Left hindlimb (tissue), 1 donor: ENCODE measurements at places on chromosomes 1 and 21.

- DNase-seq = no peak
These were observed 32.9 kb upstream of the TTLL7 start for GRCh38 chr1:84031802-84032327.

- DNase-seq = no peak
These were observed 58.3 kb downstream of the SPSB1 start for GRCh38 chr1:9350960-9351359.

- DNase-seq = no peak
These were observed at the start of gene YOD1 for GRCh38 chr1:207051191-207051943. YOD1 (minus strand) TSS chr1:207051208; CDS start chr1:207051030, 178 bp downstream.

- DNase-seq = no peak
These were observed 88.2 kb downstream of the GABPA start for GRCh38 chr21:25822981-25823380.

DNA sequence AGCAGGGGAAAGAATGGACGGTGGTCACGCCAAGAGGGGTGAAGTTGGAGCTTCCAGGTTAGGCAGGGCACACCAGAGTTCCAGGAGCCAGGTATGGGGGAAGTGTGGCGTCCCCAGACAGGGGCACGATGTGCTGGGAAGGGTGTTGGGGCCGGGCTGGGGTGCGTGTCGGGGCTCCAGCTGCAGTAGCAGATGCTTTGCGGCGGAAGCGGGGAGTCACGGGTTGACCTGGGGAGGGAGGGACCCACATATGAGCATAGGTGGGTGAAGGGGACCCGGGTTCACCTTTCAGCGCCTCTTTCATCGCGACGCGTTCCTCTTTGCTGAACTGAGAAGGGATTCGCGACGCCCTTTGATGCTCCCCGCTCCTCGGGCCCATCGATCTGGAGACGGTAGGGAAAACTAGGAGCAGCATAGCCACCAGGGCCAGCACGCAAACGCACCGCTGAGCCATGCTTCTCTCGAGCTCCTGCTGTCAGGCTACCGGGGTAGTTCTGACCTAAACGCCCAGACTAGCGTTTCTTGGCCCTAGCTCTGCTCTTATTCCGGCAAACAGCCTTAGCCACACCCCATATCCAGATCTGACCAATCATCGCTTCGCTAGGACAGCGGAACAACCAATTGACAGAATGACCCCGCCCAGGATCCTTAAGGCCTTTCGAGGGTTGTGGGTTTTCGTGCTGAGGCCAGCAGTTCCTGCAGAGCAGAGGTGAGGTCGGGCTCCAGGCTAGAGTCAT, at the start of gene PM20D1:
TSS of gene PM20D1 (minus strand) at position 514 of the 737 bp plus-strand sequence. CDS start at position 454, 60 bp downstream.
- peak; percentile 70 for DNase-seq

DNA sequence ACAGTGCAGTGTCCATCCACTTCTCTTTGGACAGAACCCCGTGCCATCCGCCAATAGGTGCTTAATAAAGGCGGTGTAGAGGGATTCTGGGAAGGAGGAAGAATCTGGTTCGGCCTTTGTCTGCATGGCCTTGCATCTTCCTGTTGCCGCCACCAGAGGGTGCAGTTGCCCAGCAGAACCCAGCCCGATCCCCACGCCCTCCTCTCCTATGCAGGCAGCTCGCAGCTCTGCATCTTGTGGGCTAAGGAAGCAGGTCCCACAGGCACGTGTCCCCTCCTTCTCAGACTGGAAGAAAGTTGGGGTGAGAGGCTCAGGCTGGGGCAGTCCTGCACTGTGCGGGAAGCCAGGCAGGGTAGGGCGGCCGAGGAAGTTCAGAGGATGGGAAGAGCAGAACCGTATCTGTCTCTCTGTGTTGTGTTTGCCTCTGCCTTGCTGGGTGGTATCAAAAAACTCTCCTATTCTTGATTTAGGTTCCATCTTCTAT, 20.8 kb downstream of the NAV1 start:
- peak; percentile 86 for DNase-seq

- DNase-seq = no peak
These were observed 41.1 kb downstream of the COLGALT2 start for GRCh38 chr1:183996396-183996795.

DNA sequence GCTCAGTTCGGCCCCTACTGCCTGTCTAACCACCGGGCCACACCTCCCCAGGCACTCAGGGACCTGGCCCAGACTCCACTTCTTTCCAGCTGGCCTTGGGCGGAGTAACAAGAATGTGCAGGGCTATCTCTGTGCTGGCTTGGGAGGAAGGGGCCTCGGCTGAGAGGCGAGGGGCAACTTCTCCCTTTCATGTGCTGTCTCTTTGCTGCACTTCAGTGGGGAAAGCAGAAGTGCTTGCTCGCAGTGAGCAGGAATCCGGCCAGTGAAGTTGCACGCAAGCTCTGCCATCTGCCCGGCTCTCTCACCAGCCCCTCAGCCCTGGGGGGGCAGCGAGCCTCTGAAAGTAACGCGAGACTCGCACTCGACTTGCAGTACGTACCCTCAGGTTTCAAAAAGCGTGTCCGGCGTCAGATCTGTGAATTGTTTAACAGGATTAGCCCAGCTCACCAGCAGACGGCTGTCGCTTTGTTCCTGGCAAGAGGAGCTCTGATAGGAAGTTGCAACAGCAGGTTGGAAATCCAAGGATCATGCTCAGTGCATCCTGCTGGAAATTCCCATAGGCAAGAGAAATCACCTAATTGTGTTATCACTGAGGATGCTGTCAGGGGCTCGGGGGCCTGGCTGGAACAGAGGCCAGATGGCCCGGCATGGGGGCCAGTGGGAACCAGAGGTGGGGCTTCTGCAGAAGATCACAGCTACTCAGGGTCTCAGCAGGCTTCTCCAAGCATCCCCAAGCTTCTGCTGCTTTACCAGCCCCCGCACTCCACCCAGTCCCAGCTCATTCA, 221.1 kb downstream of the NPHP4 start:
- peak; percentile 61 for DNase-seq

- DNase-seq = peak; percentile 67
These were observed 67.5 kb upstream of the ACOT11 start for GRCh38 chr1:54480525-54480848.
